HFFc6 (cell line): ENCODE measurements at places on chromosomes 5 and 9. TPM values are rescaled to one million over a fixed set of nuclear protein-coding genes. Genes with fewer than 3 reads are reported as not detected.
A peak's percentile ranks its signal among the peaks of the same experiment; 100 is the strongest.

GRCh38 chr5:14399054-14399692, 182.4 kb upstream of the OTULINL start:
- DNase-seq, result peak; percentile 54

DNA sequence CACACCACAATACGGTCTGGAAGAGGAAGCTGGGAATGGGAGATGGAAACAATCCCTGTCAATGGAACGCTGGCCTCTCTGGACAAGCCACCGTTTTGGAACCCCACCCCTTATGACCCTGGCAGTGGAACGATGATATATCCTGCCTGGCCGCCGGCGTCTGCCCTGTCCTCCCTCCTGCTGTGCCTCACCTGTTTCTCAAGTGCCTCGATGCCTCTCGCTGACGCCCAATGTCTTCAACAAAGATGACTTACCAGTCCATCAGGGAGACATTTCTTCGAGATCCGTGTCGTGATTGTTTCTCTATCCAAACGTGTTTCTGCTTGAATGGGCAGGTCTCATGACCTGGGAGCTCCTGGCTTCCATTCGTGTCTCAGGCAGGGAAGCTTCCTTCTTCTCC, 476.5 kb downstream of the SPATA31A7 start:
- no peak for DNase-seq

DNA sequence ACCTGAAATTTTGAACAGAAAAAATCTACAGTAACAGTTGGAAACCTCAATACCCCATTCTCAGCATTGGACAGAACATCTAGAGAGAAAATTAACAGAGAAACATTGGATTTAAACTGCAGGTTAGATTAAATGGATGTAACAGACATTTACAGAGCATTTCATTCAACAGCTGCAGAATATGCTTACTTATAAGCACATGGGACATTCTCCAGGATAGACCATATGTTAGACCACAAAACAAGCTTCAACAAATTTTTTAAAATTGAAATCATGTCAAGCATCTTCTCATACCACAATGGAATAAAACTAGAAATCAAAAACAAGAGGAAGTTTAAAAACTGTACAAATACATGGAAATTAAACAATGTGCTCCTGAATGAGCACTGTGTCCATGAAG, 316.3 kb downstream of the FAM170A start:
- DNase-seq, result no peak

GRCh38 chr5:23042226-23042625, 189.1 kb upstream of the CDH12 start:
- DNase-seq, result no peak

GRCh38 chr5:176541338-176542134, 4.3 kb upstream of the RNF44 start:
- DNase-seq, result no peak

The PCDHGA8 gene
- 0.63 to 0.89 TPM (median 0.68 TPM) in 3 replicates for total RNA-seq

DNA sequence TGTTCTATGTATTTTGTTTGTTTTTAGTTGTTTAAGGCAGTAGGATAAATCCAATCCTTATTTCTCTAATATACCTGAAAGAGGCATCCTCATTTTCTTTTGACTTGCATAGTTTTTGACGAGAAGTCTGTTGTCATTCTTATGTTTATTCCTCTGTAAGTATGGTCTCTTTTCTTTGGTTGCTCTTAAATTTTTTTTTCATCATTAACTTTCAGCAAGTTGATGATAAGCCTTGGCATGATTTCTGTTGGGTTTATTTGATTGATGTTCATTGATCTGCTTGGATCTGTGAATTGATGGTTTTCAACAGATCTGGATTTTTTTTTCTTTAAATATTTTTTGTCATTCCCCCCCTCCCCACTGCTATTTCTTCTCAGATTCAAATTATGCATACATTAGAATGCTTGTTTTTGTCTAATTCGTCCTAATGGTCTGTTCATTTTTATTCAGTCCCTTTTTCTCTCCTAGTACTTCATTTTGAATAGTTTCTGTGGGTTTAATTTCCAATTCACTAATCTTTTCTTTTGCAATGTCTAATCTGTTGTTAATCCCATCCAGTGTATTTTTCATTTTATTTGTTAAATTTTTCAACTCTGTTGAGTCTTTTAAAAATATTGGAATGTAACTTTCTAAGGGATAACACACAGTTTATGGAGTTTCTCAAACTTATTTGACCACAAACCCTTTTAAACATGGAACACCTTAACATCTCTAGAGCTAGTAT, 495.9 kb downstream of the CSNK1G3 start:
- DNase-seq, result no peak

- no peak for DNase-seq
Observed at GRCh38 chr5:149452007-149452664, 73.0 kb upstream of the IL17B start.

DNA sequence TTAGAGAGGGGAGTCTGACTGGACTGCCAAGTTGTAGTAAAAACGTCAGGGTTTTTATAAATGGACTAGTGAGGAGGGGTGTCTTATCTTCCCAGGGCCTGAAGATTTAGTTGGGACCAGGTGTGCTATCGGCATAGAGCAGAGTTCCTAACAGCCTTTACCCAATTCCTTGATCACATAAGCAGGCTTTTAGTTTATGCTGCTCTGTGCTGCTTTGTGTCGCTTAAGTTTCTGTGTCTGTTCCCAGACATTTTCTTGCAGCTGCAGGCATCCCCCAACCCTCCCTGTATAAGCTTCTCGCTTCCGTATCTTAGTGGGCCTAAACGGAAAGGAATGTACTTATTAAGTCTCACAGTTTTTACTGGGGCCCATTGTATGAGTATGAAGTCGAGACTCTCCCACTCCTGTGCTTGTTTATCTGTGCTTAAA, 2.6 kb upstream of the SMC5 start:
- peak; percentile 26 for DNase-seq

DNA sequence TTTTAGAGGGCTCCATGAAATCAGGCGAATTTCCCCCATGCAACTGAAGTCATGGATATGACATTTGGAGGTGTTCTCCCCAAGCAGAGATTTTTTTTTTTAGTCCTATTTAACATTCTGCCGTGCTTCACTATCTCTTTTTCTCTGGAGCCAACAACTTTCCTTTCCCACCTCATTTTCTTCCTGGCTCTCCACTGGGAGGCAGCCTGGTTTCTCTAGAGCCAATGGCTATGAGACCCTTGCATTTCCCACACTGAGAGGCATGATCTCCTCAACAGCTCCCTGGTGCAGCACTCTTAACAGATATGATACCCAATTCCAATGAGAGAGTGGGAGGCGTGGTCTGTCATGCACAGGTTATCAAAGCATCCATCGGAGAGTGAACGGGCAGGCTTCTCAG, 310.8 kb downstream of the DRD1 start:
- DNase-seq, result no peak

The RETREG1 gene
- 0.24 TPM in 1 of 3 replicates, not detected in the others for total RNA-seq

GRCh38 chr5:139640421-139641115, 7.6 kb upstream of the CXXC5 start:
- no peak for DNase-seq

The GFI1B gene
- 0.18 TPM in 1 of 3 replicates, not detected in the others for total RNA-seq

GRCh38 chr9:131418143-131419025, 24.5 kb downstream of the PRRC2B start:
- DNase-seq, result peak; percentile 25

- no peak for DNase-seq
Observed at GRCh38 chr9:131234799-131235479, 41.4 kb downstream of the FAM78A start.

- no peak for DNase-seq
Observed at GRCh38 chr9:126459546-126459945, 132.9 kb downstream of the MVB12B start.

GRCh38 chr5:173831196-173831914, 56.8 kb upstream of the CPEB4 start:
- DNase-seq, result no peak

GRCh38 chr5:139843991-139844390, 48.4 kb downstream of the PSD2 start:
- no peak for DNase-seq

The TMEM250 gene
- 36.1 to 47.7 TPM (median 44.5 TPM) in 3 replicates for total RNA-seq

DNA sequence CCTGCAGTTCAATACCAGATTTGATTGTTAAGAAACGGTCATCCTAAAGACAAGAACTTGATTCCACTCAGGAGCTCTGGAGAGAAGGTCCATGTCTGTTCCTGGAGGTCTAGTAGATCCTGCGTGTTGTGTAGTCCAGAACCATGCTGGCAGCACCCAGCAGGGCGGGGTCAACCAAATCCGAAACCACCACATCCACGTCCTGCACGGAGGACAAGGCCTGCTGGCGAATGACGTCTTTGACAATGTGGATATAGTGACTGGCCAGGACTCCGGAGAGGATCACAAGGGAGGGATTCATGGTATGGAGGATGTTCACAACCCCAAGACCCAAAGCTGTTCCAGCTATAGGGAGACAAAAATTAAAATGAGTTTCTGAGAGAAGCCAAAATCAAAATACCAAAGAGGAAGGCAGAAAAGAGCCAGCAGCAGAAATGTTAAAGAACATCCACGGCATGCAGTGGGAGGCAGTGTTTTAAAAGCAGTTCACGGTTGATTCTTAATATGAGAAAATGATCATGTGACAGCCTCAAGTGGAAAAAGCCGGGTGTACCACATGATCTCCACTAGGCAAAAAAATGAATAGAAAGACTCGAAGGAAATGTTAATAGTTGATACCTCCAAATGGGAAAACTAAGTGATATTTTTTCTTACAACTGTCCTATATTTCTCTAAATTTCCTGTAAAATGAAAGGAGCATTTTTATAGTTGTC, 26.7 kb downstream of the CLTA start:
- no peak for DNase-seq

DNA sequence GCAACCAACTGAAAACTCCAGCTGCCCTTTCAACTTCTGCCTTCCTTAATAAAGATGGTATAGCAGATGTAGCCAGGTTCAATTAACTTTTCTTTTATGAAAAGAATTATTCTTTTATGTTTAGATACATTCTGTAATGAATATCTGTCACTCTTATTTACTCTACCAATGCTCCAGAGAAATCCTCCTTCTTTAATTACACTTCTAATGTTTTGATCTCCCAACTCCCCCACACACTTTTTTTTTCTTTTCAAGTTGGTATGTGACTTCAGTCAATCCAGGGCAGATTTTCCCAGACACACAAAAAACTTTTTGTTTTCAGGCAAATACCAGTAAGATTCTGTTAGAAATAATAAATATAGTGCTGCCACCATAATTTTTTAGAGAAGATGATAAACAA, 1000.0 kb upstream of the DMAC1 start:
- no peak for DNase-seq

The TRAF2 gene
- total RNA-seq, result 10.8 and 13.7 TPM in 2 replicates

The ANKRD18B gene
- total RNA-seq, result 7.5 to 11.4 TPM (median 9.9 TPM) in 3 replicates

DNA sequence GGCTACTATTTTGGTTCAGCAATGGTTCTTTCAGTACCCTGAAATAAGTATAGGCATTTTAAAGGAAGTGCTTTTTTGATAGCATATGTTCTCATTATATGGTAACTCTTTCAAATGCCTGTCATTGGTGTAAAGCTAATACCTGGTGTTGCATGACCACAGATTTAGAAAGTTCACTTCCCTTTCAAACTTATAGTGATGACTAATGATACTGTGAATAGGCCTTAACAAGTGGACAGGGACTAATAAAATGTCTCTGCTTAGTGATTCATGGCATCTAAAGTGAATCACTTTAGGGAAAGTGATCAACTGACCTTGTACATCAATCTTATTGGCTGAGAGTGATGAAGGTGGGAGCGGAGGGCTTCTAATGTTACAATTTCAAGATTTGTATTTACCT, 21.6 kb downstream of the MRPL22 start:
- peak; percentile 73 for DNase-seq

DNA sequence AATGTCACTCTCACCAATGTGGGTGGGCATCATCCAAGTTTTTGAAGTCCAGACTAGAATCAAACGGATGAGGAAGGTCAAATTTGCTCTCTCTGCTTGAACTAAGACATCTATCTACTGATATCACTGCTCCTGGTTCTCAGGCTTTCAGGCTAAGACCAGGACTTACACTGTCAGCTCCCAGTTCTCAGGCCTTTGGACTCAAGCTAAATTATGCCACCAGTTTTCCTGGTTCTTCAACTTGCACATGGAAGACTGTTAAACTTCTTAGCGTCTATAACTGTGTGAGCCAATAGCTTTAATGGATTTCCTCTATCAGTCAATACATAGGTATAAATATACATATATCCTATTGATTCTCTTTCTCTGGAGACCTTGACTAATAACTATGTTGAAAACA, 35.3 kb downstream of the LYRM7 start:
- DNase-seq, result no peak

- no peak for DNase-seq
Observed at GRCh38 chr9:84070590-84070989, 90.0 kb downstream of the RMI1 start.

The SPAG8 gene
- 0.90 to 1.3 TPM (median 1.0 TPM) in 3 replicates for total RNA-seq

DNA sequence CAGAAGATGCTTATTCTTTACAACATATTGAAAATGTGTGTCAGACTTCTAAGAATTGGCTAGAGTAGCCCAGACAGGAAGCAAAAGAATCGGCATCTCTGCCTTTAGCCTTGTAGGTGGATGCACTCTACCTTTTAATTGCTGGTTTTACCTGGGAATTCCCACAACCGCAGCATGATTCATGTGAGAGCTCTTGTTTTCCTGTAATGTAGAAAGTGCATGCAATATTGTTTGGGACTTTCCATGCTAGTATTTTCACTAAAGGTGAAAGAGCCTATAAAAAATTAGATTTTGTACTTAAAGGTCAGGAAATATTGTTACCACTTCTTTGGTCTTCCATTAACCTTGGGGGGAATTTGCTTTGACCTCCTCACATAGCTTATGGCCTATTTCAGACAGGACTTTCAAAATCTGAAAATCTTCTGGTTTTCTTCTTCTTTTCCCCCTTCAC, 89.8 kb downstream of the NTRK2 start:
- DNase-seq, result no peak

DNA sequence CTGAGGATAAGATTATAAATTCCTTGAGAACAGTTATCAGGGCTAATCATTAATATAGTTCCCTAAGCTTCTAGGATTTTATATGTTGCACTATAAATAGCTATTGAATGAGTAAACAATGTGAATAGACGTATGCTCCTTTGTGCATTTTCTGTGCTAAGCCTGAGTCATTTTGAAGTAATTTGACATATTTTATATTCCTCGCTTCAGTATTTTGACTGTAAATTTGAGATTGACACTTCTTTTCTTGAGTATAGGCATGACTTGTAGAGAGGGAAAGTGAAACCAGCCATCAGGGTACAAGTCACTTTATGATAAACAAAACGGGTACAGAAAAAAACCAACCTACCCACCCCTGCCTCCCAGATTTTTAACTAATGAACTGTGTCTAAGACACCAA, 367.7 kb upstream of the PRR16 start:
- DNase-seq, result peak; percentile 41

- no peak for DNase-seq
Observed at GRCh38 chr9:14909601-14909960, 647 bp downstream of the FREM1 start.
